Kidney tubule cell (primary cell): ENCODE measurements at places on chromosomes 3 and 15.

- DNase-seq: no peak
Observed at GRCh38 chr3:12584083-12584482, 27.2 kb downstream of the MKRN2 start.

GRCh38 chr15:63491116-63491827 is 13.1 kb upstream of the USP3 start:
- DNase-seq: no peak

DNA sequence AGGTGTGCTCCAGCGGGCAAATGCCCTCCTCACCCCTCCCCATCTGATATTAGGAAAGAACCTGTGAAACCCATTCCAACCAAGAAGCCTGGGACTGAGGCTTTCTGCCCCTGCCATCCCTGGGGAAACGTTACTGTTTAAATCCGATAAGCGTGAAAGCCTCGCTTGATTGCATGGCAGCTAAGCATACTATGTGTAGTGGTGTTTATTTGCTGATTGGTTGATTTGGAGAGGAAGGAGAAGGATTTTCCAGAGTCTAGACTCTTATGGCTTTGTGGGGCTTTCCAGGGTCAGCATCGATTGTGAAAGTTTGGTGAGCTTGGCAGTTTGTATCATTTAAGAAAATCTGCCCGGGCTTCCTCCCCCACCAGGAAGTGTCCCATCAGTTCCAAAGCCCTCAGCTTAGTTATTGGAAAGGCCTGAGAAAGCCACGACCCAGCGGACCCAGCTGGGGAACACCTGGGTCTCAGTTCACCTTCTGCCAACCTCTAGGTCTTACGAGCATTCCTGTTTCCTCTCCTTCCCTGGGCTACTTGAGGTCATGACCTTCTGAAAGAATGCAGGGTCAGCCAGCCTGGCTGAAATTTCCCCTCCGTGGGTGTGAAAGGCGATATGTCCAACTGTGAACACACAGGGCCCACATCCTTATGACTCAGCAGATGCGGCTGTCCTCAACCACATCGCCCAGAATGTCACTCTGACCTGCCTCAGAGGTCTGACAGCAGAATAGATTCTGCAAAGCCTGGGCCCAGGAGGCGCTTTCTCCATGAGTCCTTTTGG is 62.8 kb upstream of the HERC1 start:
- peak; percentile 78 for DNase-seq

DNA sequence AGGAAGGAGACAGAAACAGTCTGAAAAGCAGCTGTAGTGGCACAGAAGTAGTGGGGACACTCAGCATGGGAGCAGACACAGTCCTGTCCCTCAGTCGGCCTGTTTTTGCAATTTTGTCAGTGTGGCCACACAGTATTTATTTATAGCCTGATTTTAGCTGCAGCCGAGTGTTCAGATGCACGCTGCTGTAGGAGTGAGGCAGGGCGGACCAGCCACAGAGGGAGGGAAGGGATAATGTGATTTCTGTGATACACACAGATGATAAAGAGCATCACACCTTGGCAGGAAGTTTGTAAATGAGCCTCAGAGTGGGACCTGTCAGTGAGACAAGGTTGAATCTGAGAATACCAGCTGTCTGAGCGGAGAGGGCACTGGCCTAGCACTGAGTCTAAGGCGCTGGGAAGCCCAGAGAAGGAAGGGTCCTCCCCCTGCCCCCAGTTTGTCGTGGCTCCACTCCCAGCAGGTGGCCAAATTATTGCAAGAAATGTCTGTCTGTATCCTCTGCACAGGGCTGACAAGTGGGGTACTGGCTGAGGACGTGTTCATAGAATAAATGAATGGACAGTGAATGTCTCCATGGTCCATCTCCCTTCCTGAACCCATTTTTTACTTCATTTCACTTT is 3.8 kb downstream of the PSTPIP1 start:
- no peak for DNase-seq

GRCh38 chr15:67253549-67254237 is 768 bp downstream of the AAGAB start:
- DNase-seq: peak; percentile 48

DNA sequence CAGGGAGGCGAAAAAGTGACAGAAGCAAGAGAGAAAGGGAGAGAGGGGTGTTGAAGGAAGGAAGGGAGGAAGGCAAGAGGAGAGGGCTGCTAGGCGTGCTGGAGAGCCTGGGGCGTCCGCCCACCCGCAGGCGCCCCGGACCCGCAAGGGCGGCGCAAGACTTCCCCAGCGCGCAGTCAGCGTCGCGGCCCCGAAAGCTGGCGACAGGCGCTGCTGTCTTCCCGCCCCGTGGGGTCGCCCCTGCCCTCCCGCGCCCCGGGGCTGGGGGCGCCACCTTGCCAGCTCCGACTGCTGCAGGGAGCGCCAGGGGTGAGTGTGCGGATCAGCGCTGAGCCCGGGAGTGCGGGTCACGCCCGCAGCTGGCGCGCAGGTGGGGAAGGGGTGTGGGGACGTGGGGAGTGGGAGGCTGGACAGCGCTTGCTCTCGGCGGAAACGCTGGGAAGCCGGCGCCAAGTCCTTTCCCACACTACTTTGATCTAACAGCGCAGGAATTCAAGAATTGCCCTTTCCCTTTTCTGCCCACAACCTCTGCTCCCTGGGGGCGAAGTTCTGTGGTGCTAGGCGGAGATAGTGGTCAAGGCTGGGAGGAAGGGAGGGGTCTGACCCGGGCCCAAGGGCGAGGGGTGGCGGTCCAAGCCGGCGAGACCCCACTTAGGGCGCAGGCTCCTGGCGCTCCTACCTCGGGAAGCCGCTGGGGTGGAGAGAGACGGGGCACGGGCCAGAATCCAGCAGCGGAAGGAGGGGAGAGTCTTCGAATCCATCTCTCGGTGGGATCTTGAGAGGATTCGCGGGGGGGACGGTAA is 266.1 kb downstream of the CGGBP1 start:
- peak; percentile 2 for DNase-seq

- no peak for DNase-seq
Observed at GRCh38 chr3:81837071-81837593, 75.7 kb upstream of the GBE1 start.

- peak; percentile 76 for DNase-seq
Observed at GRCh38 chr15:89430530-89431341, 65.6 kb downstream of the RHCG start.
